Right renal pelvis (tissue), 4 donors: ENCODE measurements at places on chromosomes 1 and 21.

DNA sequence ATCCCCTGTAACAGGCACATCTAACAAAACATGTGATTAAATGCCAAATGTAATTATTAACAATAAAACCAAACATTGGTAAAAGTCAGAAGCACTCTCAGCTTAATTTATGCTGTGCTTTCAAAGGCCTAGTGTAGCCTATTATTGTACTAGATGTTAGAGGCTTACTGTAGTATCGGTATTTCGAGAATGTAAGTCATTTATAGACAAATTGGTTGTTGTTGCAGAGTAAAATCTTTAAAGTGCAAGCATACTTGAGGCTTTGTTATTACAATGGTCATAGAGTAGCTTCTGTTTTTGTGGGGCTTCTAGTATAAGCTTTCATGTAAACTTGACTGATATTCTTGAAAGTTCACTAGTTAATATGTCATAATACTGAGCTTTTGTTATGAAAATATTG, 965.8 kb downstream of the PLA2G4A start:
- no peak for DNase-seq

DNA sequence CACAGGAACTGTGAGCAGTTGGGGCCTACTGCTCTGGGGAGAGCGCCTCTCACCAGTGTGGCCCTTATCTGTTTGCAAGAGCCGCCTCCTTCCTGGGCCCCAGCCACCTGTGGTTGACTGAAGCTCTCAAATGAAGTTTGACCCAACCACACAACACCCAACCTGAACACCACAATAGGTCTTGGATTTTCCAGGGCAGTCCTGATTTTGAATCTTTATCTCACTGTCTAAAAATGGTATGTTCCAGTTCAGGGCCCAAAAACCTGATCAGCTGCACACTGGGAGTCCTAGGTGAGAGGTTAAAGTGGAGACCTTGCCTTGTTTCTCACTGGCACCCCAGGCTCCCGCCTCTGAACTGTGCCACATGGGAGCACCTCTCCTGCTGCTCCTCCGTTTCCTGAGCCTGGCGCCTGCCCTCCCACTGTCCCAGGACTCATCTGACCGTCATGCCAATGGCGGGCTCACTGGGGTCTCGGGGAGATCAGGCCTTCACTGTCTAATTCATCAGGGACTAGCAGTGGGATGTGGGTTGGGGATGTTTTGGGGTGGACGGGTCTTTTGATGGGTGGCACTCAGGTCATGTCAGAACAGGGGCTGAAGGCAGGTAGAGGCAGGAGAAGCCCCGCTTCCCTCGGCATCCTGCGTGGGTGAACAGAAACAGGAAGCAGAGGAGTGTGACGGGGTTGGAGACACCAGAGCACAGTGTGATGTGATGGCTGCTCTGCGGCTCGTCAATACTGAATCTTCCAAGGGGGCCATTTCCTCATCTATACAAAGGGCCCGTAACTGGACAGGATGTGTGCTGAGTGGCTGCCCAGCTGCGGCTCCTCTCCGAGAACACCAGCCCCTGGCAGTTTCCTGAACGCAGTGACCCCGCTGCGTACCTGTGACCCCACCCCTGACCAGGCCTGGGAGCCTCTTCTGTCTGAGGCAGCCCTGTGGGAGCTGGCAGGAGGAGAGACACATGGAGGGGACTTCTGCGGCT, 59.6 kb upstream of the ITPKB start:
- DNase-seq = no peak

DNA sequence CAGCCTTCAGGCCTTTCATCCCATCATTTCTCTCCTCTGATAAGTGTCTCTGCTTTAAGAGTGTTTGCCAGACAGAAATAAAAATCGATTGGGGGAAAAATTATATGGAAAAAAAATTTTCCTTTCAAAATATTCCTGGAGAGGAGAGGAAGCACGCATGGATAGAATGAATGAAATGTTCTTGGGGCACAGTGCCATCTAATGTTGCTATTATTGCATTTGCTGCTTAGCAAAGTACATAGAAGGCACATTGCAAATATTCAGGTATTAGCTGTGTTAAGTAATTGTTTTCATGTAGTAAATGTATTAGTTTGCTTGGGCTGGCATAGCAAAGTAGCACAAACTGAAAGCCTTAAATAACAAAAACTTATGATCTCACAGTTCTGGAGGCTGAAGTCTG, 18.1 kb downstream of the B3GALT5 start:
- no peak for DNase-seq

GRCh38 chr1:178564086-178564782, 51.3 kb downstream of the TEX35 start:
- DNase-seq = no peak
